ENCODE measurements at places on chromosomes 11 and 22.

DNA sequence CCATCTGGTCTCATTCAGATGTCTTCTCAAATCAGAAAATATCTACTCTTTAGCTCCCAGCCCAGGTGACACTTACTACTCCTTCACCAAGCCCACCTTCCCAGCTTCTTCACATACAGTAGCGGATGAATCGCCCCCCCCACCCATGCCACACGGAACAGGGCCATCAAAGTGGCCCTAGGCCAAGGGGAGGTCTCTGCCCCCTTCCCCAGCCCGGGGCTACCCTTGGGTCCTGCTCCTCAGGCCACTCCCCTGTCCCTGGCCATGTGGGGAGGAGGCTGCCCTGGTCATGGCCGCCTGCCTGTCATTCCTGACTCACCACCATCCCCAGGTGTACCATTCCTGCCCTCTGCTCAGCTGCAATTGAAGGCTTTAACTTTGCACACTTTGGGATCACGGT lies 142.8 kb downstream of the NECTIN1 start:
- no peak for DNase-seq

DNA sequence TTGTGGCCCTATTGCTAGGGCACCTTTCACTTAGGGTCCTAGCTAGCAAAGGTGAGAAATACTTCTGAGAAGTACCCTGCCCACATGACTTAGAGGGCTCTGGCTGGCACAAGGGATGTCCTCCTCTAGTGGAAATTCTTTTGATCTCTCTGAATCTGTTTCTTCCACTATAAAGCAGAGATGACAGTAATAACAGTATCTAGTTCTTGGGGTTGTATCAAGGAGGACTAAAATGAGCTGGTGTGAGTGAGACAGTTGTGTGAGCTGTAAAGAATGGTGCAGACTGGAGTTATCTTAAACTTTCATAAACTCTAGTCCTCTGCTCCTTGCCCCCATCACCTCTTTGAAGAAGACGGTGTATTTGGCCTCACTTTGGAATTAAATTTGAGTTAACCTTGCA lies 157.8 kb upstream of the PLET1 start:
- DNase-seq, result no peak

DNA sequence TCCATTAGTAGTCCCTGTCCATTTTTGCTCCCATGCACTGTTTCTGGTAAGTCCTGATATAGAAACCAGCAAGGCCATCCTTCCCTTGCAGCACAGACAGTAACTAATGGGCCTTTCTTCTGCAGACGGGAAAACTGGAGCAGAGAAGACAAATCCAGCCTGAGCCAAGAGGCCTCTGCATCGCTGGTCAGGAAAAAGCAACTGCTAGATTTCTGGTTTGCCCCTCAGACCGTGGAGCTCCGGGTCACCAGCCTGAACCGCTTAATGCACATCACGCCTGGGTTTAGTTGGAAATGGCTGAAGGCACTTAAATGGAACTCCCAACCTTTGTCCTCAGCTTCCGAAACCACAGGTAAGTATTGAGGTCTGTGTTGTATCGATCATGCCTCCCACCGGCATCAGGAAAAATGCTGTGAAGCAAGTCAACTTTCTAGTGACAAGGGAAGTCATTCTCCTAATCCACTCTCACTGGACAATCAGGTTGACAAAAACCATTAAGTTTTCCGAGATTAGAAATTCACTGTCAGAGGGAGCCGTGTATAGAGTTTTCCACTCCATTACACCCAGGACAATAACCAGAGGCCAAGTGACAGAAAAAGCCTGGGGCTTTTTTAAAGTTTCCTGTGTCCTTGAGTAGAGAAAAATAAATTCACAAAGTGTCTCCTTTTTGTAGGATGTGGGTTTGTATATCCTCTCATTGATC lies 14.8 kb upstream of the LMO2 start:
- DNase-seq, result no peak

- no peak for DNase-seq
Observed at GRCh38 chr11:36757075-36757474, 159.0 kb upstream of the RAG2 start.

GRCh38 chr11:693415-693831 lies 1.6 kb downstream of the DEAF1 start:
- DNase-seq, result no peak

All from type B pancreatic cell (in vitro differentiated cells).